ENCODE measurements at places on chromosomes 7 and 10. TPM values are rescaled to one million over a fixed set of nuclear protein-coding genes. Genes with fewer than 3 reads are reported as not detected.
A peak's percentile ranks its signal among the peaks of the same experiment; 100 is the strongest.

DOCK1 gene
- 67.6 TPM for total RNA-seq

WNT8B gene
- not detected for total RNA-seq

FFAR4 gene
- total RNA-seq, result 0.92 TPM

ATOH7 gene
- 0.28 TPM for total RNA-seq

MYH16 gene
- 0.23 TPM for total RNA-seq

DNA sequence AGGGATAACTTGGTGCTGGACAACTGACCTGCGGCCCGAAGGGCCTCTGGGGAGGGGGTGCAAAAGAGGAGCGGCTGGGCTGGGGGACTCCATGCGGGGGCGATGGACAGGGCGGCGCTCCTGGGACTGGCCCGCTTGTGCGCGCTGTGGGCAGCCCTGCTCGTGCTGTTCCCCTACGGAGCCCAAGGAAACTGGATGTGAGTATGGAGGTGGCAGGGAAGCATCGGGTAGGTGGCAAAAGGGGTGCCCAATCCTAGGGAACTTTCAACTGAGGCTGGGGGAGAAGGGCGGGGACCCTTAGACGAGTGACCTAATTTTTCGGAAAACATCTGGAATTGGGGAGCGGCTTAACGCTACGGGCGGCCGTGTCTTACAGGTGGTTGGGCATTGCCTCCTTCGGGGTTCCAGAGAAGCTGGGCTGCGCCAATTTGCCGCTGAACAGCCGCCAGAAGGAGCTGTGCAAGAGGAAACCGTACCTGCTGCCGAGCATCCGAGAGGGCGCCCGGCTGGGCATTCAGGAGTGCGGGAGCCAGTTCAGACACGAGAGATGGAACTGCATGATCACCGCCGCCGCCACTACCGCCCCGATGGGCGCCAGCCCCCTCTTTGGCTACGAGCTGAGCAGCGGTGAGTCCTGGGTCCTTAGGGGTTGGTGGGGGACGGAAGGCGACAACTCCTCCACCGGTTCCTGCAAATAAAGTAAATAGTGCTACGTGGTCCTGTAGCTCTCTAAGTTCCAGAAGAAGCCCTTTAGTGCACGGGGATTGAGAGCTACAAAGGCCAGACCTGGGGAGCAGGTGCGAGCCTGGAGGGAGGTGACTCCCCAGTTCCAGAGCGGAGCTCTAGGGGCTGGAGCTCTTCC is 622 bp downstream of the WNT16 start:
- peak overlapping the region; percentile 54 for H3K4me3 ChIP-seq
- H3K4me1 ChIP-seq, result no peaks in the 10 kb centered on the region
- peaks cover 54% of the 10 kb centered on the region for H3K27me3 ChIP-seq
- peaks cover 5% of the 10 kb centered on the region for H3K36me3 ChIP-seq

DNA sequence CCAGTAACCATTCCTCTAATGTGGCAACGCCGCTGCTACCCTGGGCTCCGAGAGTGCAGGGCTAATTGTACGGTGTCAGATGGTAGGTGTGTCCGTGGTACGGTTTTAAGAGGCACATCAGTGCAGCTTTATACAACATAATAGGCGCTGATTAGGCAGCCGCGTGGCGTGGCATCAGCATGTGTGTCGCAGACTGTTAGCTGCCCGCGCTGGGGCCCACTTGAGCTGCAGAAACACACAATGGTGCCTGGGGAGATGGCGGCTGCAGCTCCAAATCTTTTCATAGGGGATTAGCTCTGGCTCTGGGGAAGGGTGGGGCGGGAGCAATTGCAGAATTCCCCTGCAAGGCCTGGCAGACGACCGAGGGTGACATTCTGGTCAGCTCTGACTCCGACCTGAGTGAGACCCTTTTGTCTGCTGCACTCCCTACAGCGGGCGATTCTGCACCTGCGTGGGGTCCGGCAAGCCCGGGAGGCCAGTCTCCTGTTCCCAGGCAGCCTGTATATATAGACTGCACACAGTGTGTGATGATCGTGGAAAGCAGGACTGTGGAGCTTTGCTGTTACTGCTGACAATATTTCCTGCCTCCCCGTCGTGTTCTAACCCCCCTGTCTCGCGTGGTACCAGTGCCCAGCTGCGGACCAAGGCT is 722.7 kb upstream of the CELF2 start:
- no peak overlapping the region for H3K27ac ChIP-seq
- no peak overlapping the region for H3K4me3 ChIP-seq
- H3K36me3 ChIP-seq, result no peaks in the 10 kb centered on the region
- H3K27me3 ChIP-seq, result no peaks in the 10 kb centered on the region
- DNase-seq, result no peak

DNA sequence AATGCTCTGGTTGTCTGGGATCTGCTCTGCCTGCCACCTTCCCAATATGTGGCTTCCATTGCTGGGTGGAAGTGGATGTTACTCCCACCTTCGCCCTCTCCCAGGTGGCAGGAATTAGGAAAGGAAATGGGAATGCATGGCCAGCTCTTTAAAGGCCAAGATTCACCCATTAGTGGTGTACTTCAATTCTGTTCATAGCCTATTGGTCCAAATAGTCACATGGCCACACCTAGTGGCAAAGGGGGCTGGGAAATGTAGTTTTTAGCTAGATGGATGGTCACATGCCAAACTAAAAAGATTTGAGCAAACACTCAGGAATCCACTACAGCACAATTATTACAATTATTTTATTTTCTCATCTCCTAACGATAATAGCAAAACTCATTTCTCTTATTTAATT is 135.1 kb downstream of the NPY start:
- no peaks in the 10 kb centered on the region for H3K36me3 ChIP-seq
- 0 out of 2 replicates have a peak, but pooled peaks cover 3% of the 10 kb centered on the region for H3K27me3 ChIP-seq
- H3K4me1 ChIP-seq, result no peaks in the 10 kb centered on the region
- DNase-seq, result no peak
- H3K27ac ChIP-seq, result no peak overlapping the region
- no peak overlapping the region for H3K4me3 ChIP-seq

GRCh38 chr10:68796605-68797004 is 30.7 kb upstream of the STOX1 start:
- peaks cover 4% of the 10 kb centered on the region for H3K36me3 ChIP-seq
- no peak overlapping the region for H3K4me3 ChIP-seq
- no peak overlapping the region for H3K27ac ChIP-seq
- H3K4me1 ChIP-seq, result no peaks in the 10 kb centered on the region
- DNase-seq, result no peak

DNA sequence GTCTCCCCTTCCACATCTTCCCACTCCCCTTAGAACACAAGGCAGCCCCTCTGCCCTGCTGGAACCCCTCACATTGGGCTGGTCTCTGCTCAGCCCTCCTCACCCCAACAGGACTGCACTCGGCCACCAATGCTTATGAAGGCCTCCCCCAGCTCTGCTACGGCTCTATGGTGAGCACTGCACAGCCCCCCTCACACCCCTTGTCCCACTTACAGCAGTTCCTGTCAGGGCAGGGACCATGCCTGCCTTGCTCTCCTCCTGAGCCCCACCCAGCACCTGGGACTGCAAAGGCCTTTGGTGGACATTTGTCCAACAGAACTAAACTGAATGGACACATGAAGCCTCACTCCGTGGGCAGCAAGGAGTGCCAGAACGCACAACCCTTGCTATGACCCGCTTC is 171.9 kb downstream of the GRID1 start:
- no peak overlapping the region for H3K27ac ChIP-seq
- H3K36me3 ChIP-seq, result no peaks in the 10 kb centered on the region
- H3K4me1 ChIP-seq, result no peaks in the 10 kb centered on the region
- no peak overlapping the region for H3K4me3 ChIP-seq

DNA sequence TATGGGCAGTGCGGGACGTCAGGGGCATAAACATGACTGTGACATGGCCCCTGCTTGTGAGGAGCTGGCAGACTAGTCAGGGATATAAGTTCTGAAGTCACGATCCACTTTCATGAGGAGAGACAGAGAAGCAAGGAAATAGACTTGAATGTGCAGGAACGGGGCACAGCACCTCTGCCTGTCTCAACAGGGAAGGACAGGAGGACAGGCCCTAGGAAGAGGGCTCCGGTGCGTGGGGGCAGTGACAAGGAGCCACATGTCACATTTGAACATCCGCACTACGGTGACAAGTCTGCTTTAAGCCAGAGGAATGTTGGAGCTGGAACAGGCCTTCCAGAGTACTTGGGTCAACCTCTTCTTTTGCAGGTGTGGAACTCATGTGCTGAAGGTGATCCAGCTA is 19.8 kb upstream of the SAR1A start:
- no peak overlapping the region for H3K27ac ChIP-seq
- DNase-seq, result no peak
- H3K36me3 ChIP-seq, result no peaks in the 10 kb centered on the region
- H3K4me3 ChIP-seq, result no peak overlapping the region
- peaks cover 5% of the 10 kb centered on the region for H3K4me1 ChIP-seq

GRCh38 chr10:22468570-22469320 is 123.4 kb downstream of the SPAG6 start:
- no peak for DNase-seq
- H3K4me3 ChIP-seq, result no peak overlapping the region
- H3K27ac ChIP-seq, result no peak overlapping the region
- H3K27me3 ChIP-seq, result peaks cover 11% of the 10 kb centered on the region

- no peak overlapping the region for H3K27ac ChIP-seq
- peaks cover 2% of the 10 kb centered on the region for H3K27me3 ChIP-seq
- H3K4me1 ChIP-seq, result no peaks in the 10 kb centered on the region
- DNase-seq, result no peak
Measured at GRCh38 chr7:142353147-142354060, 95.5 kb upstream of the PRSS58 start.

GRCh38 chr7:148356303-148356702 is 234.3 kb upstream of the C7orf33 start:
- DNase-seq, result no peak
- no peaks in the 10 kb centered on the region for H3K4me1 ChIP-seq
- H3K36me3 ChIP-seq, result no peaks in the 10 kb centered on the region
- H3K27ac ChIP-seq, result no peak overlapping the region

GRCh38 chr10:102795453-102796406 is 41.5 kb downstream of the CYP17A1 start:
- H3K27me3 ChIP-seq, result no peaks in the 10 kb centered on the region
- H3K4me3 ChIP-seq, result no peak overlapping the region
- H3K4me1 ChIP-seq, result peaks cover 44% of the 10 kb centered on the region
- no peak for DNase-seq
- peak overlapping the region; percentile 55 for H3K27ac ChIP-seq

DNA sequence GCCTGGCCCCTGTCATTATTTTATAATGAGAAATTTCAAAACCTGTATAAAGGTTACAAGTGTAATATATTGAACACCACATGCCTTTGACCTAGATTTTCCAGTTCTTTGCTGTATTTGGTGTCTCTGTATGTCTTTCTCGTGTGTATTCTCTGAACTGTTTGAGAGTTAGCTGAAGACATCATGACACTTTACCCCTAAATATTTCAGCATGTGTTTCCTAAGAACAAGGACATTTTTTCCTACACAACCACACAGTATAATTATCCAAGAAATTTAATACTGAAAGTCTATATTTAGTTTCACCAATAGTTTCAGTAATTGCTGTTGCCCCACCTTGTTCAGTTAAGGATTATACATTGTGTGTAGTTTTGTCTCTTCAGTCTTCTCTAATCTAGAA is 14.8 kb downstream of the ZRANB1 start:
- no peak for DNase-seq
- H3K27ac ChIP-seq, result no peak overlapping the region
- H3K36me3 ChIP-seq, result no peaks in the 10 kb centered on the region
- H3K27me3 ChIP-seq, result no peaks in the 10 kb centered on the region
- no peak overlapping the region for H3K4me3 ChIP-seq
- 0 out of 2 replicates have a peak, but pooled peaks cover 3% of the 10 kb centered on the region for H3K4me1 ChIP-seq

DNA sequence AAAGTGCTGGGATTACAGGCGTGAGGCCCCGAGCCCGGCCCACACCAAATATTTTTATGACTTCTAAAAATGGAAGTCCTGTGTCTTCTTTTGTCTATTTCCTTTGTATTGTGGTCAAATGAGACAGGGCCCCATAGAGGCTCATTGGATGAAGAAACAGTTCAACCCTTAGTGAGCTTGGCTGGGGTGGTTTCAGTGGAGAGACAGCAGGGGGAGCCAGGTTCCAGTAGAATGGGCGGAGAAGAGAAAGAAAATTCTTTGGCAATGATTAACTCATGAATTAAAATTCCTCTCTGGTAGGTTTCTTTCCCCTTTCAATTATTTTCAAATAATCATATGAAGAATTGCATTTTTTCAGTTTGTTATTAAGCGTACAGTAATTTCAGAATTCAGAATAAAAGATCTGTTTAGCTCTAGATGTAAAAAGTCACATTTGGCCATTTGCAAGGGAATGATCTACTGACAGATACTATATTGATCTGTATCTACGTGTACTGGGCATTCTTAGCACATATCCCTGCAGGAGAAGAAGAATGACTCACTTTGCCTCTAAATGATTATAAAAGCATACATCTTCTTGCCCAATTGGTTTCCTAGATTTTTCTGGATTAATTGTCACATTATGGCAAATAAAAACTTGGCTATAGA is 43.2 kb downstream of the PNLIPRP3 start:
- no peaks in the 10 kb centered on the region for H3K36me3 ChIP-seq
- DNase-seq, result no peak

DNA sequence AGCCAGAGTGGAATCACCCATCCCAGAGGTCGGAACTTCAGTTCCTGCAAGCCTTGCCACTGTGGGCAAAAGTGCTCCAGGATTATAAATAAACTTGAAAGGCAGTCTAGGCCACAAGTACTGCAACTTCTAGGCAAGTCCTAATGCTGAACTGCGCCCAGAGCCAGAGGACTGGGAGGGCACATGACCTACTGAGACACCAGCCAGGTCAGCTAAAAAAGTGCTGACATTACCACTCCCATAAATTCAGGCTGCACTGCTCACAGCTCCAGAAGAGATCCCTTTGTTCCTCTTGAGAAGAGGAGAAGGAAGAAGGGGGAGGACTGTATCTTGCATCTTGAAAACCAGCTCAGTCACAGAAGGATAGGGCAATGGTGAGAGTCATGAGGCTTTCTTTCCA is 1084.1 kb upstream of the PHF14 start:
- no peaks in the 10 kb centered on the region for H3K4me1 ChIP-seq
- H3K36me3 ChIP-seq, result no peaks in the 10 kb centered on the region
- DNase-seq, result no peak
- no peak overlapping the region for H3K4me3 ChIP-seq
- no peak overlapping the region for H3K27ac ChIP-seq
- no peaks in the 10 kb centered on the region for H3K27me3 ChIP-seq

- H3K4me3 ChIP-seq, result no peak overlapping the region
- H3K27ac ChIP-seq, result no peak overlapping the region
- H3K36me3 ChIP-seq, result no peaks in the 10 kb centered on the region
- no peaks in the 10 kb centered on the region for H3K4me1 ChIP-seq
- no peak for DNase-seq
Measured at GRCh38 chr10:68553138-68553537, 7.0 kb upstream of the TET1 start.

GRCh38 chr7:142880876-142881505 is 4.6 kb downstream of the TRPV6 start:
- no peak overlapping the region for H3K4me3 ChIP-seq
- no peaks in the 10 kb centered on the region for H3K36me3 ChIP-seq
- peaks cover 13% of the 10 kb centered on the region for H3K27me3 ChIP-seq
- DNase-seq, result peak; percentile 41
- H3K4me1 ChIP-seq, result no peaks in the 10 kb centered on the region
- no peak overlapping the region for H3K27ac ChIP-seq
